ENCODE measurements at places on chromosomes 1 and 21.
A peak's percentile ranks its signal among the peaks of the same experiment; 100 is the strongest.

- no peak for DNase-seq
Observed at GRCh38 chr21:38913120-38913892, 107.6 kb downstream of the ETS2 start.

DNA sequence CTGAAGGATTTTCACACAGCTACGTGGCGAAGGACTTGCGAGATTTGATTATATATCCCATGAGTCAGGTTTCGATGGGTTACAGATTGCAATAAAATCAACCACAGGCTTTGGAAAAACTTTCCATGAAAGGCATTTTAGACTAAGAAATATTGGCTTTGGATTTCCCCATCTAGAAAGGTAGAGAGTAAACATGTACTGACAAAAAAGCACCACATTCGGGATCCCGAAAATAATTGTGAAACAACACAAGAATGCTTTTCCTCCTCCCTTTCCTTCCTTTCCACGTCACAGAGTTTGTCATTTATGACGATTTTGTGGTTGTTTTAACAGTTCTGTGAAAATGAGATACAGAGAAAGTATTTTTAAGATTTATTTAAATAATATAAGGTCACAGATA is 38.5 kb downstream of the TGFB2 start:
- DNase-seq: no peak

- peak; percentile 49 for DNase-seq
Observed at GRCh38 chr1:2231532-2232254, 3.6 kb downstream of the SKI start.

DNA sequence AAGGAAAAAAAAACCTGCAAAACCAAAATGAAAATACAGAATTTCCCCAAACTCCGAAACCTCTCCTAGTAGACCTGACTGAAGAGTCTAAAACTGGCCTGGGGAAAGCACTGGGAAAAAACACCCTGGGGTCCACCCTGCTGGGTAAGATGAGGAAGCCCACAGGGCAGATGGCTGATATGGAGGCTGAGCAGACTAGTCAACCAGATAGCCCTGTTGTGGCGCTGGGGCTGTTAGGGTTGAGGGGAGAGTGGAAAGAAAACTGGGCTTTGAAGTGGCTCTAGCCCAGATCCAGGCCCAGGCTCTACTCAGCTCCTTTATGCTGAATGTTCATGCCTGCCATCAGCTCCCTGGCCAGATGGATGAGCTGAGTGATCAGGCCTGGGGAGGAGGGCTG is 6.8 kb upstream of the SLAMF1 start:
- no peak for DNase-seq

GRCh38 chr1:10724052-10724494 is 72.4 kb downstream of the CASZ1 start:
- DNase-seq: no peak

DNA sequence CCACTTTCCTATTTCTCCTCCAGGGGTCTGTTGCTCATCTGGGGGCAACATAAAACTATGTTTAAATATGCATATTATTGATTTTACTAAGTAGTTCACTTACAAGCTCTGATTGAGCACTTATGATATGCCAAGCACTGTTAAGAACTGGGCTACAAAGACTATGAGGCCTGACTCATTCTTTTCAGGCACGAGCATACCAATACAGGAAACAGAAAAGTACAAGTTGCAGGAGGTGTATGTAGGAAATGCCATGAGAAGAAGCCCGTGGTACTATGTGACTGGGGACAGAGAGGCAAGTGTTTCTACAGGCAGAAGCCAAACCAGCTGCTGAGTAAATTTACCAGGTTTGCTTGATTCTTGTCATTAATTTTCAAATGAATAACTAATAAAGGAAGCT is 120.4 kb upstream of the PTGFR start:
- DNase-seq: no peak

- peak; percentile 33 for DNase-seq
Observed at GRCh38 chr1:71649608-71650007, 568.8 kb upstream of the ZRANB2 start.

DNA sequence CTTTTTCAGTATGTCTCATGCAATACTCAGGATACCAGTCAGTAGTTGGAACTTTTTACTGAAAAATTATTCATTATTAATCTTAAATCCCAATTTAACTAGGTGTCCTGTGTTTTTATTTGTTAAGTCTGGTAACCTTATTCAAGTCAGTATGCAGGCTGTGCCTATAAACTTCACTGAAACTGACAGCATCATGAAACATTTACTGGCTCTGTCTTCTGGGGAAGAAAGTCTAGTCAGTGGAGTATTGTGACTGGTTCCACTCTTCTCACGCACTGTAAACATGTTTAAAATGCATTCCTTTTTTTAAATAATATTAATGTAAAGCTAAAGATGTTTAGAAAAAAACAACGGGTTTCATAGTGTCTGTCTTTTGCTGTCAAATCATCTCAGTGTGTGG is 739.7 kb downstream of the LTN1 start:
- DNase-seq: no peak

- no peak for DNase-seq
Observed at GRCh38 chr1:111082421-111083203, 57.3 kb downstream of the DRAM2 start.

- DNase-seq: no peak
Observed at GRCh38 chr21:42863504-42863870, 15.9 kb downstream of the WDR4 start.

- no peak for DNase-seq
Observed at GRCh38 chr1:220573836-220574235, 45.9 kb downstream of the MARK1 start.

DNA sequence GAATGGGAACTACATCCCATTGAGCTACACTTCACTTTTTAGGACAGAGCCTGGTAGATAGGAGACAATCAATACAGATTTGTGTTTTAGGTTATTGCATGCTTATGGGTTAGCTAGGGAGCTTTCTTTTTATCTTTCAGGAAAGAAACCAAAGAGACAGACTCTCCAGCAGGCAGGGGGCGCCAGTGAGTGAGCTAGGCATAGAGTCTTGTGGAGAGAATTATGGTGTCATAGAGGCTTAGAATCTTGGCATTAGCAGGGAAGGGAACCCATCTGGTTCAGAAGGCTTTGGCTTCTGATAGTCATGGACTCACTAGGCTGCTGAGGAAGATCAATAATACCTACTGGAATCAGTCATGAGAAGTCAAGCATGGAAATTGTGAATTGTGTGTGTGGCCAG is at the start of gene SMCP:
Gene SMCP (plus strand): TSS at position 281 of the 400 bp plus-strand sequence. CDS start 6,101 bp downstream, outside the sequence.
- DNase-seq: no peak

DNA sequence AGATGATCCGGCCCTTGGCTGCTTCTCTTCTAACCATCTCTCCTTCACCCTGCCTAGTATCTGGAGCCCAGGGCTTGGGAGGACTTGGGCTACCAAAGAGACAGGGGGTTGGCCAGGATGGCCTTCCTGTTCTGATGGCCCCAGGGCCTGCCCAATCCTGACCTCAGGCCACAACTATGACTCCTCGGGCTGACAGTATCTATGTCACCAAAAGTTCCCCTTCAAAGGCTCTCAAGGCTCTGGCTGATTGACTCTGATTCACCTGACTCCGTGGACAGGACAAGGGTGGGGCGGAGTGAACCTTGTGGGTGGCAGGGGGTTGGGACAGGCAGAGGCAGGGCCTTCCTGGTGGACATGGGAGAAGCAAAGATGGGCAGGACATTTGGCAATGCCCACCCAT is 12.7 kb downstream of the MEF2D start:
- no peak for DNase-seq

GRCh38 chr1:229432905-229433304 is 989 bp downstream of the ACTA1 start:
- no peak for DNase-seq

GRCh38 chr1:224929335-224930237 is at the start of gene DNAH14:
TSS of gene DNAH14 (plus strand) at chr1:224929675. CDS start at chr1:224952703, 23,028 bp downstream.
- no peak for DNase-seq

GRCh38 chr1:41537251-41537650 is 52.8 kb upstream of the EDN2 start:
- DNase-seq: no peak

- no peak for DNase-seq
Observed at GRCh38 chr1:92969517-92969916, 8.3 kb upstream of the DIPK1A start.

DNA sequence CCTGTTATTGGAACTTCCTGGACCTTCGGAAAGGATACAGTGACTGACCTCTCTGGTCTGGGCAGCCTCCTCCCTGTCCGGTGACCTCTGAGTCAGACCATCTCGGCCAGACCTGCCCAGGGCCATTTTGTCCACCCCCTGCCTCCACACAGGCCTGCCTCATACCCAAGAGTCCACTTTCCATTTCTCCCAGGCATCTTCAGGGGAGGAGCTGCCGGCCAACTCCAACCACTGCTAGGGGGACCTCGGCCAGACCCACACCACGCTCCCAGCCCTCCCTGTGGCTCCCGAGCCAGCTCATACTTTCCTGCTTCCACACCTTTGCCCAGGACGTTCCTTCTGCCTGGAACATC is 29.5 kb upstream of the RUNX3 start:
- no peak for DNase-seq

- no peak for DNase-seq
Observed at GRCh38 chr1:205701891-205702290, 21.6 kb upstream of the SLC45A3 start.

GRCh38 chr1:184385865-184386311 is 941 bp upstream of the C1orf21 start:
- DNase-seq: no peak

DNA sequence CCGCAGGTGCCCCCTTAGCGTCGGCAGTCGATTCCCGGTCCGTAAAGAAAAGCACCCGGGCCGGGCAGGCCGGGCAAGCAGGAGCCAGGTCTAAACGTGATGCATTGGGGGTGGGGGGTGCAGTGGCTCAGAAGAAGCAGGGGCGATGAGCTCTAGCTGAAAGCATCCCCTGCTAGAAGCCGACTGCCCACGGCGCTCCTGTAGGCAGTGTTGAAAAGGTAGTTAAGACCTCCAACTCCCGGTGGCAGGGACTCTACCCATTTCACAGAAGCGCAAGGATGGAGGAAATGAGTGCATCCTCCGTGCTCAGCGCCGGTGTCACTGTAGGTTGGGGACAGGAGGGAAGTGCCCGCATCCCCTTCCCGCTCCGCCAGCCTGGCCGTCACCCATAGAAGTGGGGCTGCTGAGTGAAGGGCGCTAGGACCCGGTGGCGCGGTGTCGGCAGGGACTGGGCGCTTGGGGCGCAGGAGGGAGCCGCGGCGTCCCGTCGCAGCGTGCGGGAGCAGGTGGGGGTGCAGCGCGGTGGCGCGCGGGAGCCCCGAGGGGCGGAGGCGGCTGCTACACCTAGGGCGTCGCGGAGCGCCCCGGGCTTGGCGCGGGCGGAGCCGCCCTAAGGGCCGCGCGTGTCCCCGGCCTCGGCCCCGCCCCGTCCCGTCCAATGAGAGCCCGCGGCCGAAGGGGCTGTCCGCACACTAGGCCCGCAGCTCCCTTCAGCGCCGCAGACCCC is at the start of gene WNT2B:
Gene WNT2B (plus strand): TSS at position 688 of the 727 bp plus-strand sequence. CDS start 298 bp downstream, outside the sequence.
- DNase-seq: no peak

- DNase-seq: no peak
Observed at GRCh38 chr1:61143821-61144424, 61.6 kb downstream of the NFIA start.

GRCh38 chr21:35256468-35256988 is 207.4 kb upstream of the RUNX1 start:
- peak; percentile 48 for DNase-seq

DNA sequence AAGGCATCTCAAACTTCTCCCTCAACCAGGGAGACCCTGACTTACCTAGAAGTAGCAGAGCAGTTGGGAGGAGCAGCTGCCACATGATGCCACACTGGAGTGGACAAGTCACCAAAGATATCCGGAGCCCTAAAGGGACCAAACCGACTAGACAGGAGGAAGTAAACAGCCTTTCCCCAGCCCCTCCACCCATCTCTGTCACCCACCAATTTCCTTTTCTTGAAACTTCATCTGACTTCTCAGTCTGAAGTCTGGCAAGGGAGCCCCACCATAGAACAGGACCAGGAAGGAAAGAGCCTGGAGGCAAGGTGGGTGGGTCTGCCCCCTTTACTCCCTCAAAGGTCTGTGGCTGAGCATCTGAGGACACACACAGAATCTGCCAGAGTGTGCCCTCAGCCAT is at the start of gene FCGR3A:
Gene FCGR3A (minus strand): TSS at position 167 of the 400 bp plus-strand sequence. CDS start 82 bp downstream, at position 85.
- DNase-seq: no peak

DNA sequence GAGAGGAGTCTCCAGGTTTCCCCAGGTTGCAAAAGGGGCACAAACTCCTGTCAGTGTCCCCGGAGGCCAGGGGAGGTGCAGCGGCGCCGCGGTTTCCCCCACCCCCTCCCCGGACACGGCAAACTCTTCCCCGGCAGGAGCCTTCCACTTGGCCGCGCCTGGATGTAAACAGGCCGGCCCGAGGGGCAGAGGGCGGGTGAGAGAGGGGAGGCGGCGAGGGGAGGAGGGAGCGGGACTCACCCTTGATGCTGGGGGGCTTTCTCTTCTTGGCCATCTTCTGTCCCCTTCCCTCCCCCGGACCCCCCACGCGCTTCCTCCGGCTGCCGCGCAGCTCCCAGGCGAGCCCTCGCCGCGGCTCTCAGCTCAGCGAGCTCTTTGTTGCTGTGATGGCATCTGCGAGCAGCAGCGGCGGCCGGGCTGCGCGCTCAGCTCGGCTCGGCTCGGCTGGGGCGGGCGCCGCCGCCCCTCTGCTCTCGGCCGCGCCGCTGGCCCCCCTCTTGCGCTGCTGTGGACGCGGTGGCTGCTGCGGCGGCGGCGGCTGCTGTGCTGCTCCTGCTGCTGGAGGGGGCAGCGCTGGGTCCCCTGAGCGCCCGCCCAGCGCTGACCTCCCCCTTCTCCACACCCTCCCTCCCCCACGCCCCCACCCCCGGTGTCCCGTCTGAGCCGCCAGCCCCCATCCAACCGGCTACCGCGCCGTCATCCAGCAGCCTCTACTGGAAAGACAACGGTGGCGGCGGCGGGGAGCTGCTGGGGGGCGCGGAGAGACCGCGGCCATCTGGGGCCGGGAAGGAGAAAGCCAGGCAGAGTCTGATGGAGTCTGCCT is 4.9 kb upstream of the SLC44A5 start:
- peak; percentile 20 for DNase-seq

DNA sequence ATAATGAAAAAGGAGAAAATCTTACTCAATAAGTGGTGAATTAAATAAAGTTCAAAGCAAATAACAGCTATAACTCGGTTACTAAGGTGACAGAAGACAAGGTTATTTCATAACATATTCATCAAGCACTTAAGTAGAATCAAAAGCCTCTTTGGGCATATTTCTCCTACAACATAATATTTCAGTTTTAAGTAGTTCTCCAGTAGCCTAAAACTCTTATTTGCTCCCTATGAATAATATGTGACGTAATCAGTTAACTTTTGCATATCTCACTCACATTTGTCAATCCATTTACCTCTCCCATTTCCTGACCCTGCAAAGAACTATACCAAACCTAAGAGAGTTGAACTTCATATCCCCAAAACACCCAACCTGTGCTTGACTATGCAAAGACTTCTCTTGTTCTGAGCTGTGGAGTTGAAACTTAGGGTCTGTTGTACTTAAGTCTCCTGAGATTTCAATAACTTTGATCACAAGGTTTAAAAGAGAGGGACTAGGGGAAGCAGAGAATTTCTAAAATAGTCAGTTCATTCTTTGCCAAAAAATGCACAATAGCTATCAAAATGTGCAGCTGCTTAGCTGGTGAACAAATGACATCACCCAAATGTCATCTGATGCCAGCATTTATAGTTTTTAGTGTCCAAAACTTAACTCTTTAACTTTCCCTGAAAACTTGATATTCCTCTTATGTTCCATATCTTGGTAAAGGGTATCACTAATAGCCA is 37.2 kb downstream of the TTLL7 start:
- no peak for DNase-seq
